ENCODE measurements at places on chromosomes 2 and 18.

GRCh38 chr2:151297882-151298281 is 8.4 kb upstream of the NMI start:
- DNase-seq, result no peak
- peaks cover 13% of the 10 kb centered on the region for H3K4me1 ChIP-seq
- peaks cover 6% of the 10 kb centered on the region for H3K27me3 ChIP-seq
- no peak overlapping the region for H3K27ac ChIP-seq

- H3K36me3 ChIP-seq, result no peaks in the 10 kb centered on the region
- peak overlapping the region; percentile 73 for H3K4me3 ChIP-seq
- no peak for DNase-seq
- no peaks in the 10 kb centered on the region for H3K27me3 ChIP-seq
- H3K27ac ChIP-seq, result peak overlapping the region; percentile 68
Measured at GRCh38 chr2:47519604-47520301, 116.8 kb downstream of the MSH2 start.

- H3K4me3 ChIP-seq, result no peak overlapping the region
- peak; percentile 10 for DNase-seq
- no peak overlapping the region for H3K27ac ChIP-seq
Measured at GRCh38 chr2:129812071-129812470, 167.4 kb upstream of the RAB6C start.

DNA sequence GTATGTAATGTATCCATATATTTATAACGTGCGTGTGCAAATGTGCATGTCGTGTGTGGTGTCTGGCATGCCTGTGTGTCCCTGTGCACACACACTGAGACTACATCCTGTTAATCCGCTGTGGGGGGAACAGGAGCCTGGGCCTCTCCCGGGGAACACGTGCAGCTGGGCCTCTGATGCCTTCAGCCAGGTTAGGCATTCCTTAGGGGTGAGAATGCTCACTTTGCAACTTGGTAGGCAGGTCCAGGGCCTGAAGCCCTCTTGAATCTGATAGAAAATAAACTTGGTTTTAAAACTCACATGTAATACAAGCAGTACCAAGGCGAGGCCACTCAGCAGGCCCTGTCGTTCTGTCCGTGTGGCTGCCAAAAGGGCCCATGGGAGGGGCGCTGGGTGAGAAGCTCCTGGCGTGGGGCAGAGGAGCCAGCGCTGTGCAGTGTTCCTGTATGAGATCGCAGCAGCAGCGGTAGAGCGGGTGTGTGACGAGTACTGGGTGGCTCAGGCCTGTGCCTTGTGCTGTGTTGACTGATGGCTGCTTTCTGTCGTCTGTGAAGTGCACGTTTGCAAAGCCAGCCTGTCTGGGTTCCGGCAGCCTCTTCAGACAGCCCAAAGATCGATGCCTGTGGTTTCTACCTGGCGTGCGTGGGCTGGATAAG is 16.2 kb downstream of the SALL3 start:
- no peak for DNase-seq
- H3K27me3 ChIP-seq, result peaks cover 5% of the 10 kb centered on the region
- H3K4me3 ChIP-seq, result no peak overlapping the region
- no peaks in the 10 kb centered on the region for H3K36me3 ChIP-seq
- H3K4me1 ChIP-seq, result no peaks in the 10 kb centered on the region

DNA sequence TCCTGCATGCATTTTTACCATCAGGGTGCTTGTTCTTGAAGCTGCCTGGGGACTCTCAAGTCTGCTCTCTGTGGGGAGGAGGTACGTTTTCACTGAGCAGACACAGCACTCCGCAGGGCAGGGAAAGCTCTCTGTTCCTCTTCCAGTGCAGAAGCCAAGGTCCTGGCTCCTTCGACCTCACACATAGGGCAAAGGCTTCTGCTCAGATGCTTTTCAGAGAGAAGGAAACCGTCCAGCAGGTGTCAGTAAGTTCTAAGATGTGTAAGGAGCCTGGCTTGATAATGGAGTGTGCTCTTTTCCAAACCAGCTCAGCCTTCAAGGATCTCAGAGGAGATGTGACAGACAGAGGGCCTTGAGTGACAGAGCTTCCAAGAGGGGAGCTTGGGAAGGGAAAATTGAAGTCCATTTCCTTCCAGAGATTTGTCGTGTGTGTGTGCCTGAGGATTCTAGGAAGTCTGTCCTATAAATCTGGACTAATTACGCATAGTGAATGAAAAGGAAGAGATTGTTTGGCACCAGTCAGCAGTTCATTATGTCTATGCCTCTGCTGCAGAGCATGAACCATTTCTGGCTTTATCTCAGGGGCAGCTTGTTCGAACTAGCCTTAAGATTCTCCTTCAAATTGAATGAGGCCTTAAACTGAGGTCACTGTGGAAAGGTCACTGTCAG is 67.3 kb upstream of the UPP2 start:
- DNase-seq, result no peak
- H3K4me1 ChIP-seq, result no peaks in the 10 kb centered on the region
- no peak overlapping the region for H3K27ac ChIP-seq
- H3K27me3 ChIP-seq, result peaks cover 34% of the 10 kb centered on the region
- H3K4me3 ChIP-seq, result no peak overlapping the region

DNA sequence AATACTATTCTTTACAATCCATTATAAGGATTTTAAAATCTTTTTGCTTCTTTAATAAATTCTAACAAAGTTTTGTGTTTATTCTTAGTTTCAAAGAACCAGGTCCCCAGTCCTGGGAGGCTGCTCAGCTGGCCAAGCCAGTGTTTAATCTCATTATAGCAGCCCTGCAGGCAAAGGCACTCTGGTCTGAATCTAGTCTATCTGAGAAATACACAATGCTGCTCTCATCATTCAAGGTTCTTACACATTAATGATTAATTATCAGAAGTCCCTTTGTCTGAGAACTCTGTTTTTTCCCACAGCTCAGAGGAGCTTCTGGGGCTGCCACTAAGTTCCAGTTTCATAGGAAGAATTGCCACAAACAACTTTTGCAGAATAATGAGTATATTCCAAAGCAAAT is 27.7 kb downstream of the KCTD18 start:
- no peak overlapping the region for H3K27ac ChIP-seq
- no peaks in the 10 kb centered on the region for H3K27me3 ChIP-seq

DNA sequence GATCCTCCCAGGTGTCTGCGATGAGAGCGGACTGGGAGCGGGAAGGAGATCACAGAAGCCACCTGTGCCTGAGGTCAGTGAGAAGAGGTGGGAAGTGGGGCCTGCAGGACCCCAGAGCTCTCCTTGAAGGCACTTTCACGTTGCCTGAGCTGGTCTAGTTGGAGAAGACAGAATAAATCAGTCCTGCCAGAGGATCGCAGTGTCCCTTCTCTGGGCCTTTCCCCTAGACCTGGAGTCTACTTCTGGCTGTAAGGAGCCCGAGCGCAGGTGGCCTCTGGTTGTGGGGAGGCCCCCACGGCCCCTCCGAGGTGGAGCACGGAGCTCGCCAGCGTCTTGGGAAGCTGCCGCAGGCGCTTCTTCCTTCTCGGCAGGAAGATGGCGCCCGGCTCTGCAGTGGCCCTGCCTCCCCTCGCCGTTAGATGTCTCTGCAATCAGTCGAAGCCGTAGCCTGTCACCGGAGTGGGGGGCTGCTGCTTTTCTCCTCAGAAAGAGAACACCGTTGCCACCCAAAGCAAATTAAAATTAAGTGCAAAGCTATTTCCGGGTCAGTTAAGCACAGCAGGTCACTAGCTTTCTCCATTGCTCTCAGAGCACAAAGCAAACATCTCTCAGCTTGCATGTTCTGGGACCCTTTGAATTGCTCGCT is 212.0 kb upstream of the MYT1L start:
- H3K27ac ChIP-seq, result no peak overlapping the region
- H3K36me3 ChIP-seq, result no peaks in the 10 kb centered on the region
- no peaks in the 10 kb centered on the region for H3K4me1 ChIP-seq

GRCh38 chr18:38810789-38811188 is 1245.2 kb upstream of the CELF4 start:
- DNase-seq, result no peak
- H3K4me3 ChIP-seq, result no peak overlapping the region
- H3K36me3 ChIP-seq, result no peaks in the 10 kb centered on the region
- H3K27me3 ChIP-seq, result no peaks in the 10 kb centered on the region

GRCh38 chr2:14256890-14257289 is 375.6 kb upstream of the LRATD1 start:
- H3K27ac ChIP-seq, result no peak overlapping the region
- DNase-seq, result no peak
- H3K27me3 ChIP-seq, result no peaks in the 10 kb centered on the region
- no peaks in the 10 kb centered on the region for H3K36me3 ChIP-seq
- H3K4me1 ChIP-seq, result no peaks in the 10 kb centered on the region
- H3K4me3 ChIP-seq, result no peak overlapping the region

DNA sequence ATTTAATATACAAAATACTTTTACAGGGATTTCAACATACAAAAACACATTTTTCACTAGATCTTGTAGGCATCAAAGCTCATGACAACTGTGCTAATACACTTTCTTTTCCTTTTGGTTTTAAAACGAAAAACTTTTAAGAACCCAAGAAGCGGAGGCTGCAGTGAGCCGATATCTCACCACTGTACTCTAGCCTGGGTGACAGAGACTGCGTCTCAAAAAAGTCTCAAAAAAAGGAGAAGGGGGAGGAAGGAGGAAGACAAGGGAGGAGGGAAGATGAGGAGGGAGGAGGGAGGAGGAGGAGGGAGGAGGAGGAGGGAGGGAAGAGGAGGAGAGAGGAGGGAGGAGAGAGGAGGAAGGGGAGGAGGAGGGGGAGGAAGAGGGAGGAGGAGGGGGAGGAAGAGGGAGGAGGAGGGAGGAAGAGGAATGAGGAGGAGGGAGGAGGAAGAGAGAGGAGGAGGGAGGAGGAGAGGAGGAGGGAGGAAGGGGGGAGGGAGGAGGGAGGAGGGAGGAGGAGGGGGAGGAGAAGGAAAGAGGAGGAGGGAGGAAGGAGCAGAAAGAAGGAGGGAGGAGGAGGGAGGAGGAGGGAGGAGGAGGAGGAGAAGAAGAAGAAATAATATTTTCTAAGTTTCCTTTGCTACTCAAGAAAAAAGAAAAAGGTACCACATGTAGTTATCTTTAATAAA is 13.8 kb downstream of the ROCK2 start:
- no peak overlapping the region for H3K27ac ChIP-seq
- peaks cover 1% of the 10 kb centered on the region for H3K36me3 ChIP-seq
- peaks cover 5% of the 10 kb centered on the region for H3K4me1 ChIP-seq
- no peak overlapping the region for H3K4me3 ChIP-seq
- H3K27me3 ChIP-seq, result peaks cover 2% of the 10 kb centered on the region

DNA sequence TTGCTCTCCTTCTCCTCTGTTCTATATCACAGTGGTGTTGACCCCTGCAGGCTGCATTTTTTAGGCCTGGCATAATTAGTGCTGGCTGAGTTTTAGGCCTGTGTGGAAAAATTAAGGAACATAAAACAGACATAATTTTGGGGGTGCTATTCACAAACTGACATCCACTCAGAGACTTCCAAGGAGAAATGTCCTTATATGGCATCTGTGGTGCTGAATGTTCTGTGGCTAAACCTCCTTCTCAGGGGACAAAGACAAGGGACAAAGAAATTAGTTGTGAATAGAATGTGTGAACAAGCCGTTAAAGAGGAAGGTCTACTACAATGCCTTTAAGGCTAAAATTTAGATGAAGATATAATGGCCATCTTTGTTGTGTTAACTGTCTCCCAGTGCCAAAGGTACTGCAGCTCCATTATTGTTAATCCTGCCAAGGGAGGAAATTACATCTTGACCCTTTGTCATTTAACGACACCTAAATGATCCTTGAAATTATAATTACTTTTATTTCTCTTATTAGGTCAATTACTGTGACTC is 870.0 kb upstream of the CHAC2 start:
- H3K4me3 ChIP-seq, result no peak overlapping the region
- DNase-seq, result no peak
- H3K4me1 ChIP-seq, result no peaks in the 10 kb centered on the region
- no peaks in the 10 kb centered on the region for H3K27me3 ChIP-seq
- H3K27ac ChIP-seq, result no peak overlapping the region

GRCh38 chr2:10426726-10427617 is 21.2 kb downstream of the ODC1 start:
- H3K27me3 ChIP-seq, result no peaks in the 10 kb centered on the region
- no peak overlapping the region for H3K27ac ChIP-seq
- H3K36me3 ChIP-seq, result peaks cover 11% of the 10 kb centered on the region
- no peak for DNase-seq
- H3K4me1 ChIP-seq, result peaks cover 3% of the 10 kb centered on the region

- peaks cover 21% of the 10 kb centered on the region for H3K36me3 ChIP-seq
- no peaks in the 10 kb centered on the region for H3K27me3 ChIP-seq
- H3K27ac ChIP-seq, result peak overlapping the region; percentile 92
- peak overlapping the region; percentile 93 for H3K4me3 ChIP-seq
- DNase-seq, result no peak
- H3K4me1 ChIP-seq, result peaks cover 48% of the 10 kb centered on the region
Measured at GRCh38 chr2:96143231-96143847, 1.9 kb downstream of the DUSP2 start.

DNA sequence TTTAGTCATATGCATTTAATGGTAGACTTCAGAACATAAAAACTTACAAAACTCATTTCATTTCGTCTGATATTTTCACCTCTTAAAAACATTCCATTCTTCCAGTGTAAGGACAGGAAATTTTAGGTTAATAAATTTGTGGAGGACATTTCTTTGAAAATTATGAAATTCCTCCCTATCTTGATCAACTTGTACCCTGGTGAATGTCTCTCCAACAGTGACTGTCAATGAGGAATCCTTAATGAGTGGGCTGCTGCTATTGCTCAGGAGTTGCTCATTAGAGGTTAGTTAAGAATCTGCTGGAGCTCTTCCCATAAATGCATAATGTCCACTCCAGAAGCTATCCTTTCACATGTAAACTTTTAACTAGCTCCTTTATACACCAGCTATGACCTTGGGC is 69.1 kb downstream of the LRP1B start:
- no peaks in the 10 kb centered on the region for H3K4me1 ChIP-seq
- no peak overlapping the region for H3K4me3 ChIP-seq
- DNase-seq, result no peak

- DNase-seq, result no peak
- H3K27ac ChIP-seq, result no peak overlapping the region
- no peaks in the 10 kb centered on the region for H3K36me3 ChIP-seq
- H3K4me3 ChIP-seq, result no peak overlapping the region
- peaks cover 10% of the 10 kb centered on the region for H3K27me3 ChIP-seq
- H3K4me1 ChIP-seq, result no peaks in the 10 kb centered on the region
Measured at GRCh38 chr2:71631411-71631931, 178.1 kb downstream of the DYSF start.

- no peak overlapping the region for H3K27ac ChIP-seq
- H3K4me1 ChIP-seq, result no peaks in the 10 kb centered on the region
- peaks cover 26% of the 10 kb centered on the region for H3K36me3 ChIP-seq
- H3K4me3 ChIP-seq, result no peak overlapping the region
Measured at GRCh38 chr2:55252832-55253231, 16.2 kb downstream of the MTIF2 start.
